ENCODE measurements at places on chromosomes 2 and 18. TPM values are rescaled to one million over a fixed set of nuclear protein-coding genes. Genes with fewer than 3 reads are reported as not detected.

GRCh38 chr2:134679745-134680144 lies 39.1 kb downstream of the TMEM163 start:
- peaks cover 2% of the 10 kb centered on the region for H3K4me1 ChIP-seq
- H3K36me3 ChIP-seq, result no peaks in the 10 kb centered on the region
- no peak for DNase-seq
- no peak overlapping the region for H3K27ac ChIP-seq
- H3K4me3 ChIP-seq, result no peak overlapping the region
- H3K27me3 ChIP-seq, result no peaks in the 10 kb centered on the region

DNA sequence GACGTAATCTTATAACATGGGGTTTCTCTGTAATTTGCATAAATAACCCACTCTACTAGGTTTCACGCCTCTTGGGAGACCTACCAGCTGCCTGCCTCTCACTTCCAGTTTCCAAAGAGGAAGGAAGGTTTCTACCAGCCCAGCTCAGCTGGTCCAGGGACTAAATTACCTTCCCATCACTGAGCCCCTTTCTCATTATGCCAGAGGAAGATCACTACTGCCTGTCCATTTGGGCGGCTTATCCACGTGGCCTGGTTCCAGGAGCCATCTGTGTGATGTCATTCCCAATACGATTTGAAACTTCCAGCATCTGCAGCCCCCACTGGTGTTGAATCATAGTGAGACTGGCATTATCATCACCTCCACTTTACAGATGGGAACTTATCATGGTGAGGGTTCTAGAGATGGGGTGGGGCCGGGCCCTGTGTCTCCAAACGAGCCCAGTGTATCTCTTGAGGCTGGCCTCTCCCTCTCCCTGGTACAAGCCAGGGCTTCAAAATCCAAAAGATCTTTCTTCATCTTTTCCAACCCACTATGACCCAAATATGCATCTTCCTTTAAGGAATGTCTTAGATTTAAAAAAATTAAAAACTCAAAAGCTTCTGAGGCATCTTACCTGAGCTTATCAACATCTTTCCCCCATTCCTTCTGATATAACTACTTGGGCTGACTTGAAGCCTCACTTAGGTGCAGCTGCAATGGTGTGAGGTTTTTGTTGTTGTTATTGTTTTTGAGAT lies 140.8 kb downstream of the DDX1 start:
- H3K27me3 ChIP-seq, result peaks cover 36% of the 10 kb centered on the region
- peaks cover 27% of the 10 kb centered on the region for H3K4me1 ChIP-seq
- no peak overlapping the region for H3K4me3 ChIP-seq
- no peak for DNase-seq
- H3K27ac ChIP-seq, result no peak overlapping the region

- no peaks in the 10 kb centered on the region for H3K27me3 ChIP-seq
- no peak for DNase-seq
- no peak overlapping the region for H3K4me3 ChIP-seq
- peaks cover 14% of the 10 kb centered on the region for H3K4me1 ChIP-seq
Observed at GRCh38 chr2:233409286-233409991, 55.1 kb downstream of the DGKD start.

- H3K4me3 ChIP-seq, result no peak overlapping the region
- peaks cover 10% of the 10 kb centered on the region for H3K27me3 ChIP-seq
- no peaks in the 10 kb centered on the region for H3K36me3 ChIP-seq
- peaks cover 16% of the 10 kb centered on the region for H3K4me1 ChIP-seq
Observed at GRCh38 chr2:10489842-10490555, 41.9 kb upstream of the ODC1 start.

GRCh38 chr2:215787565-215788178 lies 225.7 kb downstream of the MREG start:
- H3K36me3 ChIP-seq, result no peaks in the 10 kb centered on the region
- no peak overlapping the region for H3K4me3 ChIP-seq
- no peak for DNase-seq
- peaks cover 2% of the 10 kb centered on the region for H3K27me3 ChIP-seq
- no peak overlapping the region for H3K27ac ChIP-seq
- H3K4me1 ChIP-seq, result peaks cover 13% of the 10 kb centered on the region

GRCh38 chr18:36558234-36558633 lies 260.7 kb downstream of the FHOD3 start:
- H3K36me3 ChIP-seq, result no peaks in the 10 kb centered on the region
- H3K27ac ChIP-seq, result no peak overlapping the region
- H3K4me3 ChIP-seq, result no peak overlapping the region
- no peak for DNase-seq

GRCh38 chr18:8899000-8899399 lies 193.6 kb downstream of the MTCL1 start:
- H3K4me1 ChIP-seq, result no peaks in the 10 kb centered on the region
- H3K4me3 ChIP-seq, result no peak overlapping the region
- no peaks in the 10 kb centered on the region for H3K27me3 ChIP-seq
- DNase-seq, result peak; percentile 25
- no peaks in the 10 kb centered on the region for H3K36me3 ChIP-seq

DNA sequence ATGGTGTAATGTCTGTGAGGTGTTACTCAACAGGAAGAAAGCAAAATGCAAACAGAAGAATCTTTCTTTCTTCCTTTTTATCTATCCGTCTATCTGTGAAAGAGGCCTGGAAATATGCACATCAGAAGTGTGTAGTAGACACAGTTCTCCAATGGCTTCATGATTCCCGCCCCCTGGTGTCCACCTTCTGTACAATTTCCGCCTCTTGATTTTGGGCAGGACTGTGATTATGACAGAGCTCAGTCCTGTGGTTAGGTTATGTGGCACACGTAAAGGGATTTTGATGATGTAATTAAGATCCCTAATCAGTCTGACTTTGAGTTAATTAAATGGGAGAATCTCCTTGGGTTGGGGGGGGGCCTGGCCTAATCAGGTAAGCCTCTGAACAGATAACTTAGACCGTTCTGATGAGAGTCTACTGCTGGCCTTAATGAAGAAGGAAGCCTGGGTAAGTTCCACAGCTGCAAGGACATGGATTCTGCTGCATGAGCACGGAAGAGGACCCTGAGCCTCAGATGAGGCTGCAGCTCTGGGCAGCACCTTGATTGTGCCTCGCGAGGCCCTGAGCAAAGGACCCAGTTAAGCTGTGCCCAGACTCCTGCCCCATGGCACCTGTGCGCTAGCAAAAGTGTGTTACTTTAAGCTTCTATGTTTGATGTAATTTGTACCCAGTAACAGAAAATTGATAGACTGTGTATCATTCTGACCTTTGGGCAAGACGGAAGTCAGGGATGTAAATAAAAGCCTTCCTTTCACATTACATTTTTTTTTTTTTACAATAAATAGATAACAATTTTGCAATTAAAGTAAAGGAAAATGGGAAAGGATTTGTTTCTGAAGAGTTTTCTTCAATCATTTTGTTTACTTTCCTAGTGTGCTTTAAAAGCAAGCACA lies 11.3 kb upstream of the KCNF1 start:
- no peaks in the 10 kb centered on the region for H3K27me3 ChIP-seq
- no peaks in the 10 kb centered on the region for H3K36me3 ChIP-seq
- no peak overlapping the region for H3K27ac ChIP-seq
- peaks cover 6% of the 10 kb centered on the region for H3K4me1 ChIP-seq
- no peak overlapping the region for H3K4me3 ChIP-seq

GRCh38 chr2:229335877-229336346 lies 64.8 kb upstream of the PID1 start:
- H3K27me3 ChIP-seq, result no peaks in the 10 kb centered on the region
- no peak overlapping the region for H3K27ac ChIP-seq
- no peaks in the 10 kb centered on the region for H3K4me1 ChIP-seq
- H3K36me3 ChIP-seq, result no peaks in the 10 kb centered on the region
- DNase-seq, result no peak

The UGT1A7 gene
- not detected for total RNA-seq

The MERTK gene
- total RNA-seq, result 5.1 TPM

The RIT2 gene
- not detected for total RNA-seq

All from astrocyte (in vitro differentiated cells and primary cell).